ENCODE measurements at places on chromosomes 16 and 17.

DNA sequence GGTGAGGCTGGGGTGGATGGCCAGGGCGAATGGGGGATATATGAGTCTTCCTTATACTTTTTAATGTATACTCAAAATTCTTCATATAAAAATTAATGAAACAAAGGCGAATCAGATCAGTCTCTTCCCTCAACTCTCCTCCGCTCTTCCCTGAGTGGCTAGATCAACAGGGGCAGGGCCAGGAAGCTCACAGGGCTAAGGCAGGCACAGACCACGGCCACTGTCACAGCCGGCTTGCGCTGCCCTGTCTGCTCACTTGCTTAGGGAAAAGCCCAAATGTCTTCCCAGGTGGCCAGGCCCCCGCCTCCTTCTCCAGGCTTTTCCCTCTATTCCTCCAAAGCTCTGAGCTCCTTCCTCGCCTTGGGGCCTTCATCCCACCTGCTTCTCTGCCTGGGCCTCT, 6.0 kb downstream of the GRIN2C start:
- DNase-seq = no peak

DNA sequence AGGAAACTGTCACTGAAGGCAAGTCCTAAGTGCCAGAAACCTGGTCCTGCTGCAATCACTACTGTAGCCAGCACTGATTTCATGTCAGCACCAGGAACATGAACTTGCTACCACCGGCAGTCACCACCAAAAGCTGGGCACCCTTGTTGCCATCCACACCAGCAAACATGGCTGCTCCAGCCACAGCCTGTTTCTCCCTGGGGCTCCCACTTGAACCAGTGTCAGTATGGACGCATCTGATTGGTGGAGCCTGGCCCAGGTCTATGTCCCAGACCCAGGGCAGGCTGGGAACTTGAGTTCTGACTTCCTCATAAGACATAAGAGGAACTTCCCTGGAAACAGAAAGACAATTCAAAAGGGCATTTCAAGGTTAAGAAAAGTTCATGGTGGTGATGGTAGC, 56.5 kb downstream of the COPRS start:
- DNase-seq = no peak

GRCh38 chr17:71067669-71068407, 898.5 kb downstream of the KCNJ2 start:
- no peak for DNase-seq

GRCh38 chr17:82821554-82821953, 18.3 kb downstream of the ZNF750 start:
- DNase-seq = no peak

DNA sequence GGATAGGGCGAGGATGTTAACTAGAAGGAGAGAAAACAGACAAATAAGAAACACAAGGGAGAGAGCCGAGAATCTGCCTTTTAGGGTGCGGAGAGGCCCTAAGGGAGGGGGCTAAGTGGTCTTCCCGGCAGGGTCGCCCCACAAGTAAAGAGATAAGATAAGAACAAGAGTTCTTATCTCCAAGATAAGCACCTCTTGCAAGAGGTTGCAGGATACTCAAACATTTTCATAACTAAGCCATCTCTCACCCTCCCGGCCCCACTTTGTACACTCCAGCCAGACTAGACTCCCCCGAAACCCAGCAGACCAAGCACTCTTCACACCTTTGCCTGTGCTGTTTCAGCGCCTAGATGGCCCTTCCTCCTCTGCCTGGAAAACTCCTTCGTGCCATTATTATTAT, 14.3 kb downstream of the ZNF319 start:
- DNase-seq = no peak

GRCh38 chr16:30677931-30678585, 19.8 kb downstream of the FBRS start:
- DNase-seq = no peak

- DNase-seq = no peak
Measured at GRCh38 chr17:30905742-30906100, 317 bp downstream of the TEFM start.

- no peak for DNase-seq
Measured at GRCh38 chr17:42039794-42040763, 10.3 kb downstream of the C17orf113 start.

GRCh38 chr17:81821603-81822311, 11.3 kb downstream of the MCRIP1 start:
- DNase-seq = peak; percentile 95

DNA sequence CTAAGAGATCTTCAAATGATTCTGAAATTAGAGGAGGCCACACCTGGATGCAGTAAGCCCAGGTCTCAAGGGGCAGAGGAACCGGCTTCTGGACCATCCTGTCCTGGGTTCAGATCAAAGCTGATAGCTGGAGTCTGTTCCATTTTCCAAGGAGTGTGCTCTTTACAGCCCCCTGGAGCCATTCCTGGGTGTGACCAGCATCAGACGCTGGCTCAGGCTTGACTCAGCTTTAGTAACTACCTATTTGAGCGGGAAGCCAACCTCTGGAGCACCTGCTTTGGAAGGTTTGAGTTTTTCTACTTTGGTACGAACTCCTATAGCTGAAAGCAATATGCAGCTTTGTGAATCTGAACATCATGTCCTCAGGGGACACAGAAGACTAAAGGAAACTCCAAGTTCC, 12.9 kb upstream of the BBS2 start:
- no peak for DNase-seq

GRCh38 chr16:29116980-29117379, 132.1 kb downstream of the LAT start:
- no peak for DNase-seq

GRCh38 chr17:49814781-49815529, 26.5 kb downstream of the KAT7 start:
- no peak for DNase-seq

DNA sequence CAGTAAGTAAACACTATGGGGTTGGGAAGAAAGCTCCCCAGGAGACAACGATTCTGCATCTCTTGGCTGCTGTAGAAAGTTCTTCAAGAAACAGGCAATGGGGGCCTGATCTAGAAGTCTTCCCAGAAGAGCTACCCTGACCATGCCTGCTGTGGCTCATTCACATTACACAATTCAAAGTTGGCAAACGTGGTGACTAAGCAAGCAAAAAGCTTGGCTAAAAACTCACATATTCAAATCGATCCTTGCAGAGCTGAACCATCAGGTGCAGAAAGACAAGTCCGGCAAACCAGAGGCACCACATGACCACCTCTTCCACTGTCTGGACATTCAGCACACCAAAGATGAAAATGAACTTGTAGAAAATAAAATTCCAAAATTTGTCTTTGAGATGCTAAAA, 16.1 kb downstream of the AMFR start:
- DNase-seq = no peak

- DNase-seq = no peak
Measured at GRCh38 chr16:29876594-29877249, 13.7 kb upstream of the CDIPT start.

DNA sequence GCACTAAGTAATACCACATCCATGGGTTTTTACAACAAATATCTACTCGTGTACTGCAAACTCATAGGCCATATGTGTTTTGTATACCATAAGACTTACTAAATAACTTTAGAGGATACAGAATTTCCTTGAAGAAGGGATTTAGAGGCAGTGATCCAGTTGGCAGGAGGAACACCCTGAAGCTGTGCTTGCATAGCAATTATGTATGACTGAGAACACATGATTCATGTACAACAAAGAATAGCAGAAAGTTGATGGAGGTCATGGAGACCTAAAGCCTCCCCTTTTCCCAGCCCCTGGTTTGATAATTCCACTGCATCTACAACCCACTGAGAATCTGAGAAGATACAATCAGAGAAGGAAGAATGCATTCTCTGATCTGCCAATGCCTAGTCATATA, 83.8 kb upstream of the PMFBP1 start:
- no peak for DNase-seq

GRCh38 chr17:8175795-8176196, 384 bp downstream of the TMEM107 start:
- no peak for DNase-seq

GRCh38 chr16:5026664-5027063, 7.1 kb downstream of the NAGPA start:
- DNase-seq = no peak

- no peak for DNase-seq
Measured at GRCh38 chr17:16448490-16448889, 33.1 kb downstream of the TRPV2 start.

GRCh38 chr17:63928172-63928666, 3.9 kb downstream of the CD79B start:
- no peak for DNase-seq

Data from WERI-Rb-1 (cell line).